ENCODE measurements at places on chromosomes 11 and 22. TPM values are rescaled to one million over a fixed set of nuclear protein-coding genes. Genes with fewer than 3 reads are reported as not detected.
A peak's percentile ranks its signal among the peaks of the same experiment; 100 is the strongest.

GRCh38 chr11:64627371-64627770 is 36.4 kb downstream of the SLC22A12 start:
- no peak for DNase-seq

GRCh38 chr22:26589367-26589844 is 526 bp downstream of the TPST2 start:
- DNase-seq: peak; percentile 21

- DNase-seq: no peak
Measured at GRCh38 chr11:65069217-65069616, 10.9 kb upstream of the NAALADL1 start.

DNA sequence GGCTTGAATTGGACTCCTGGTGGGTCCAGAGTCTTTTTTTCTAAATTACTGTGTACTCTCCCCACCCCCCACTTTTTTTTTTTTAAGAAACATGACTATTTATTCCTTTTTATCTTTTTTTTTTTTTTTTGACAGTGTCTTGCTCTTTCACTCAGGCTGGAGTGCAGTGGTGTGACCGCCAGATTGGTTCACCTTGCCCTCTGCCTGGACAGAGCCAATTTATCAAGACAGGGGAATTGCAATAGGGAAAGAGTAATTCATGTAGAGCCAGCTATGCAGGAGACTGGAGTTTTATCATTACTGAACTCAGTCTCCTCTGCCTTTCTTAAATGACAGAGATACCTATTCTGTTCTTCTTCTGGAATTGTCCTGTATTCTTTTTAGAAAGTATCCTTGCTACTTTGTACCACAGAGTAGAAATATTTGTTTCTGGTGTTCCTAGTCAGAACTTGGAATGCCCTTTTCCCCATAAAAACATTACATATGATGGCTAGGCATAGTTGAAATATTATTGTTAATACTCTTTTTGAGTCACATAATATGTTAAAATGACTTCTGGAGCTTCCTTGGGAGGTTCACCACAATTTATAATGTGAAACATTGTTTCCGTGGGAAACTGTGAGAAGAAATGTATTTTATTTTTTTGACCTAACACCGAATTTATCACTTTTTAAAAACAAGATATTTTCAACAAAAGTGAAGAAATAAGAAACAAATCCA is 95.6 kb downstream of the UVRAG start:
- DNase-seq: no peak

- no peak for DNase-seq
Measured at GRCh38 chr11:35090125-35090524, 48.8 kb upstream of the CD44 start.

GRCh38 chr11:83493917-83494316 is 207.8 kb upstream of the CCDC90B start:
- no peak for DNase-seq

GRCh38 chr22:17824457-17824856 is 50.2 kb upstream of the BID start:
- no peak for DNase-seq

- no peak for DNase-seq
Measured at GRCh38 chr11:7347611-7348431, 96.1 kb downstream of the SYT9 start.

DNA sequence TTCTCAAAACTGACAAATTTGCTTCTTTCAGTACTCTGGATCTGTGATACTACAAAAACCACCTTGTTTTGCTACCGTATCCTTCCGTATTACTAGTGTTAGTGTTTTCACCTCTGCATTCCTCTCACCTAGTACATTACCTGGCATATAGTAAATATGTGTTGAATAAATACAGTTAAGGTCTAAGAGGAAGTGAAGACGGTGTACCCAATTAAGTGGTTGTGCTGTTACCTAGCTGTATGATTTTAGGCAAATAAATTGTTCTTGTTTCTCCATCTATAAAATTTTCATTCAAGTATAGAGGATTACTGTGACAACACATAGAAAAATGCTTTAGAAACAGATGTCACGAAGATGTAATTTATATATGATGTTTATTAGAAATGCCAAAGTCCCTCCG is 8.9 kb downstream of the BCL2L13 start:
- no peak for DNase-seq

- DNase-seq: no peak
Measured at GRCh38 chr22:42303396-42304323, 33.2 kb upstream of the TCF20 start.

DNA sequence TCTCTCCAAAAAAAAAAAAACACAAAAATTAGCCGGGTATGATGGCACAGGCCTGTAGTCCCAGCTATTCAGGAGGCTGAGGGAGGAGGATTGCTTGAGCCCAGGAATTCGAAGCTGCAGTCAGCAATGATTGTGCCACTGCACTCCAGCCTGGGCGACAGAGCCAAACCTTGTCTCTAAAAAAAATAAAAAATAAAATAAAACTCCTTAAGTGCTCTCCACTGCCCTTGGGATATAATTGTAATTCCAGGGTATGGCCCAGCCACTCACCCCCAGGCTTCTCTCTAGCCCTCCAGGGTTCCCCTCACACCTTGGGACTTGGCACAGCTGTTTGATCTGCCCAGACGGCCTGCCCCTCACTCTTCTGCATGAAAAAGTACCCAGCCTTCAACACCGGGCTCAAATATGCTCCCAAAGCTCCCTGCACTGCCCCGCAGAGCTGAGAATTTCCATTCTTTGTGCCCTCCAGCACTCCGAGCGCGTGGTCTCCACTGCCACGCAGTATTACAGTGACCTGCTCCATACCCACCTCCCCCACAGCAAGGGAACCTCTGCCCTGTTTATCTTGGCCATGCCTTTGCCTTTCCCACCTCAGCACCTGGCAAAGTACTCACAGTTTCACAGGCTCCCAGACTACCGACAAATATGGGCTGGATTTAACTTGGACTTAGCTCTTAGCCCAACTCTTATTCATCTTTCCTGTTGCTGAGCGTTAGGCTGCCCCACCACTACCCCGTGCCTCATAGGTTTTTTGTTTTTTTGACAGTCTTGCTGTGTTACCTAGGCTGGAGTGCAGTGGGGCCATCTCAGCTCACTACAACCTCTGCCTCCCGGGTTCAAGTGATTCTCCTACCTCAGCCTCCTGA is 7.6 kb upstream of the FTH1 start:
- DNase-seq: no peak

DNA sequence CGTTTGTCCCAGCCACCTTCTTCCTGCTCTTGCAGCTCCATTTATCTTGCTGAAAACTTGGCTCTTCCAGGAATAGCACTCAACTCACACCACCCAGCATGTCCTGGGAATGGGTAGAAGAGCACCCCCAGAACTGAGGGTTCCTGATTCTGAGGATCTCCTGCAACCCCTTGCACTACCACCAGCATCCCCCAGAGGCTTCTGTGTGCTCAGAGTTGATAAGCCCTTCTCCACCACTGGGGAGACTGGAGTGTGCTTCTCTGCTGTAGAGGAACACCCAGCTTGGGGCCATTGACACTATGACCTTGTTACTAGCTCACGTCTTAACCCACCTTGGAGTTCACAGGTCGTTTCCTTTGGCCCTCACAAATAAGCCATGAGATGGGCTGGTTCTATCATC is 121.0 kb downstream of the GRIK4 start:
- no peak for DNase-seq

GRCh38 chr11:60168306-60168705 is 14.6 kb downstream of the MS4A6A start:
- no peak for DNase-seq

DNA sequence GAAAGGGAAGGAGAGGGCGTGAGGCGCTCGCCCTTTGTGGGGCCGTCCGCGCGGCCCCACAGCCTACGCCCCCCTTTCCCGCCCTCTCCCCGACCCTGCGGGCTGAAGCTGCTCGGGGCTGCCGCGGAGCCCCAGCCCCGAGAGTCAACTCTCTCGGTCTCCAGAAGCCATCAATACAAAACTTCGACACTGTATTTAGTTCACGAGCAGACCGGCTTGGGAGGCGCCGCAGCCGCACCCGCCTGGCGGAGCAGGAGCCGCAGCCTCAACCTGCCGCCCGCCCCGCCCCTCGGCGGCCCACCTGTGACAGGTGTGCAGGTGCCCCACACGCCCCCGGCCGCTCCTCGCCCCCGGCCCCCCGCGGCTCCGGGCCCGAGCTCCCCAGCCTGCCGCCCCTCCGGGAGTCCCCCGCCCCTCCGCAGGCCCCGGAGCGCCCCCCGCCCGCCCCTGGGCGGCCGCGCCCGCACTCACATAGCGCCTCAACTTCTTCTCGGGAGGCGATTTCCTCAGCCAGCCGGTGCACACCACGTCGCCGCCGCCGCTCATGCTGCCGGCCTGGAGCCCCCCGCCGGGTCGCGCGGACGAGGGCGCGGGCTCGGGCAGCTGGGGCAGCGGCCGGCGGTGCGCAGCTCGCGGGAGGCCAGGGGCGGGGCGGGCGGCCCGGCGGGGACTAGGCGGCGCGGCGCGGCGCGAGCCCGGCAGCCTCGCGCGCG is at the start of gene GAB2:
Gene GAB2 (minus strand): TSS at position 646 of the 713 bp plus-strand sequence. CDS start 100 bp downstream, at position 546.
- no peak for DNase-seq

DNA sequence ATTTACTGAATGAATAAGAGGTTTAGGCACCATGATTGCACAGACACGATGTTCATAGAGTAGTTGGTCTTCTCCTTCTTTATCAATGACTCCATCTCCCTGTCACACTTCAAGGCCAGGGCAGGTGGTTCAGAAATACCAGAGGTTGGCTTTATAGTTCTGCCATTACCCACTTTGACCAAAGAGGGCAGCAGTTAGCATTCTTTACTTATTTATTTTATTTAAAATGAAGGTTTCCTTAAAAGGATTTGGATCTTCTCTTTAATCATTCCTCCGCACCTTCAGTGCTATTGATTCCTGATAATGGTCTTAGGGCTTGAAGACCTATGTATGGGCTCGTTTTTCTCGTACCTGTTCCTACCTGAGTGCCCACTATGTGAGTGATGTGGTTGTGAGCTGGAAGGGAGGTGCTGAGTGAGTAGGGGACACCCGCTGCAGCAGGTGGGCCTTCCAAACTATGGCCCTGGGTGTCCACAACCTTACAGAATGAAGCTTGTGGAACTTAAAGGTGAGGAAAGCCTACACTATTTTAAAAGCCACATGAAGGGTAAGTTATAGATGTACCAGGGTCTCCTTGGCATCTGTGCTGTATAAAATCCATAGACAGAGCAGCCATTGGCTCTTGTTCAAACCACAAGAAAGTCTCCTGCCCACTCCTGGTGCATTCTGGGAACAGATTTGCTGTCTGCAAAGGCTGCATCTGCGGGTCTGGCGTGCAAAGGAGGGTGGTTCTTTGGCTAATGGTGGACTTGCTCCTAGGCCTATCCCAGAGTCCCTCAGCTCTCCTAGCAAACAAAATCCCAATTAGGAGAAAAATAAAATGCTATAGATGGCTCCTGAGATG is 35.0 kb downstream of the TIMP3 start:
- no peak for DNase-seq

GRCh38 chr11:34344410-34344767 is 13.4 kb downstream of the ABTB2 start:
- no peak for DNase-seq

The VSIG10L2 gene
- not detected for total RNA-seq

The PKNOX2 gene
- not detected for total RNA-seq

The SNX32 gene
- total RNA-seq: not detected

The APOL5 gene
- not detected for total RNA-seq

The PRR14L gene
- 5.8 TPM for total RNA-seq

The ACR gene
- total RNA-seq: not detected

All from HT1080 (cell line).